ENCODE measurements at places on chromosomes 5 and 9. TPM values are rescaled to one million over a fixed set of nuclear protein-coding genes. Genes with fewer than 3 reads are reported as not detected.

GRCh38 chr5:69360442-69360841 lies 8.9 kb downstream of the AK6 start:
- H3K27ac ChIP-seq = peak overlapping the region; percentile 0
- H3K4me3 ChIP-seq = no peak overlapping the region
- peaks cover 21% of the 10 kb centered on the region for H3K4me1 ChIP-seq
- DNase-seq = no peak
- H3K27me3 ChIP-seq = no peaks in the 10 kb centered on the region

DNA sequence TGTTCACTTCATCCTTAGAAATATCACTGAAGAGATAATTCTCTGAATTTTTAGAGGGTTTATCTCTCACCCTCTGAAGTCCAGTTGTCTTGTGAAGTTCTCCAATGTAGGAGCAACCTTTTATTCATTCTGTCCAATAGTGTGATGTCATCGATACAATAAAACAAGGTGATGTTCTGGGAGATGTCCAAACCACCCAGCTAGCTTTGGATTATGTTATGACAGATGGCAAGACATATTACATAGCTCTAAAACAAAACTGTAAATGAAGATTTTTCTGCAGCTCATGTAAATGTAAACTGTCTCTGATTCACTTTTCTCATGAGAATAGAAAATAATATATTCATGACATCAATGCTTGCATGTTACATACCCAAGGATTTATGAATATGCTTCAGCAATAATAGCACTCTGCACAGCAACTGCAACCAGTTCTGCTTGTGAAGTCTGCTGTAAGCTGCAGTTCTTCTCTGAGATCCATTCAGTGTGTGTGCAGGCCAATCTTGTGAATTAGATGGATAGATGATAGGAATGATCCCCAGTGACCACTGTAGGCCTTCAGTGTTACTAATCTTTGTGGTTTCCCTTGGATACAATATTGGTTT lies 172.6 kb upstream of the CDH12 start:
- no peaks in the 10 kb centered on the region for H3K4me1 ChIP-seq
- H3K4me3 ChIP-seq = no peak overlapping the region

DNA sequence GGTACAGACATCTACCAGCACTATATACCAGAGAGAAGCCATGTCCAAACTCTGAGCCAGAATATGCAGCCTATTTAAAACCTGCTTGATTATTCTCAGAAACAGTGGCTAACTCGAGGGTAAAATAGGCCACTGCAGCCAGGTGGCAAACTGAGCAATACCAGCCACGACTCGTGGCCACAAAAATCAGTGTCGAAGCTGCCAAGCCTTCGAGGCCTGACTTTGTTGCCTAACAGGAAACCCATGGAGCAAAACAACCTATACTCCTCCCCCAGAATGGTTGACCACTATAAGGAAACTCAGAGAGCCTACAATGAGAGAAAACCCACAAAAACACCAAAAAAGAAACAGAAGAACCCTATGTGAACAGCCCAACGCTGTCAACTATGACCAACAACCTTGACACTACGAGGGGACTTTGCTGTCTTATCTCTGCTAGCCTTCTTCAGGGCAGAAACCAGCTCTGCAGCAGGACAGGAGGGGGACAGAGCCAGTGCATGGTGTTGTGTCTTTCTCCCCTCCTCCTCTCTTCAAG lies 133.8 kb downstream of the TMEM174 start:
- peaks cover 64% of the 10 kb centered on the region for H3K27me3 ChIP-seq
- no peaks in the 10 kb centered on the region for H3K36me3 ChIP-seq
- no peak overlapping the region for H3K27ac ChIP-seq
- no peak for DNase-seq
- H3K4me3 ChIP-seq = no peak overlapping the region

DNA sequence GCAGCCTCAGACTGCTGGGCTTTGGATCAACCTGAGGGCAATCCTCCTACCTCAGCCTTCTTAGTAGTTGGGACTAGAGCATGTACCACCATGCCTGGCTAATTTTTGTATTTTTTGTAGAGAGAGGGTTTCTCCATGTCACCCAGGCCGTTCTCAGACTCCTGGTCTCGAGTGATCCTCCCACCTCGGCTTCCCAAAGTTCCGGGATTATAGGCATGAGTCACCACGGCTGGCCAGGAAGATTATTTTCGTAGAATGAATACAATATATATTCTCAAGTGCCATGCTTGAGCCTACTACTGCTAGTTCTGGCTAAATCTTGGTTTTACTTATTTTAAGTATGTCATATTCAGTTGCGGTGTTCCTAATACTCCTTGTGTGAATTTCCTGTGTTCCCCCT lies 88.2 kb upstream of the CLINT1 start:
- no peak for DNase-seq
- H3K4me3 ChIP-seq = no peak overlapping the region
- H3K36me3 ChIP-seq = no peaks in the 10 kb centered on the region

GRCh38 chr5:66744040-66744439 lies 147.8 kb downstream of the MAST4 start:
- no peaks in the 10 kb centered on the region for H3K27me3 ChIP-seq
- H3K36me3 ChIP-seq = no peaks in the 10 kb centered on the region
- peaks cover 15% of the 10 kb centered on the region for H3K4me1 ChIP-seq
- DNase-seq = no peak
- no peak overlapping the region for H3K4me3 ChIP-seq

- H3K27me3 ChIP-seq = no peaks in the 10 kb centered on the region
- no peak overlapping the region for H3K27ac ChIP-seq
- H3K4me3 ChIP-seq = no peak overlapping the region
Measured at GRCh38 chr9:33304362-33304761, 14.0 kb downstream of the NFX1 start.

DNA sequence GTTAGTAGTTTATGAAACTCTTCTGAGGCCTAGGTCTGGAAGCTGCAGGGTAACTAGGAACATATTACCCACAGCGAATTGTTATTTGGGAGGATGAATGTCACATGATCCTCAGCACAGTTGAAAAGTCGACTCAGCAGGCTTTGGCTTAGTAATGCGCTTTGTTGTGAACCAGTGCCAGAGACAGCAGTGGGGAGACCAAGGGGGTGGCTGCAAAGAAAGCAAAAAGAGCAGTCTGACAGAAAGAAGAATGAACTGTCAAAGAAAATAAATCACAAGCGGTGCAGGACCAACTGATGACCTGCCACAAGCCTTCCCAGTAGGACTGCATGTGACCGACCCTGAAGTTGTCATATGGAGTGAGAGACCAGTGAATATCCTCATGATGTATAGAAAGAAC lies 170.0 kb downstream of the CCDC171 start:
- no peak for DNase-seq
- H3K27me3 ChIP-seq = no peaks in the 10 kb centered on the region
- no peak overlapping the region for H3K27ac ChIP-seq

DNA sequence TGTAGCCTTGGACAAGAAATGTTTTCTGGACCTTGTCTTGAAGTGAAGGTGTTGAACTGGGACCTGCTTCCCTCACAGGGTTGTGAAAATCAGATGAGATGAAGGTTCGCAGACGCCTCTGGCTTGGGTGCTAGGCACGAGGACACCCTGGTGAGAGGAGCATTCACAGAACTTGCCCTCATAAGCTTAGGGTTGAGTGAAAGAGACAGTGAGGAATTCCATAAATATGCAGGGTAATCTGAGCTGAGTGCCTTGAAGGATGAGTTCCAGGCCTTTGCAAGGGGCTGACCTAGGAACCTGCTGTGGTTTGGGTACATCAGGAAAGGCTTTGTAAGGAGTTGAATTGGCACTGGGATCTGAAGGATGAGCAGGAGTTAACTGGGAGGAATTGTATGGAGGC lies 75.7 kb upstream of the SAP30L start:
- no peak overlapping the region for H3K4me3 ChIP-seq
- H3K4me1 ChIP-seq = no peaks in the 10 kb centered on the region
- no peak for DNase-seq
- H3K27ac ChIP-seq = no peak overlapping the region
- H3K36me3 ChIP-seq = no peaks in the 10 kb centered on the region

DNM1 gene
- 2.4 TPM for total RNA-seq

PTPDC1 gene
- 7.2 TPM for total RNA-seq

CDKN2A gene
- total RNA-seq = 5.8 TPM
